ENCODE measurements at places on chromosomes 2 and 18.
A peak's percentile ranks its signal among the peaks of the same experiment; 100 is the strongest.

DNA sequence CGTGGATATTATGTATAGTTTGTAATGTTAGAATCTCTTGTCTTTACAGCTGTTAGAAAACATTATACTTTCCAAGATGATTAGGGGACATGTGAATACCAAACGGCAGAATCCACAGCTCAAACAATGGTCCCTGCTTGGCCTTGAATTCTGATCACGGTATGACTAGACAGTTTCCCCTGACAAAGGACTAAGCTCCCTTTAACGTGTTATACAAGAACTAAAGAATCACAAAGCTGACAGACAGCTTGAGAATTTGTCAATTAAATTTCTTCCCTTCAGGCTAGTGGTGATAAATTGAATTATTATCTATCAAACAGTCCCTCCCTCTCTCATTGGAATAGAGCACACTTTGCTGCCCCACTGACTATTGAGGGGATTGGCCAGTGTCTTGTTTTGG is 359.2 kb upstream of the ID2 start:
- DNase-seq = no peak

DNA sequence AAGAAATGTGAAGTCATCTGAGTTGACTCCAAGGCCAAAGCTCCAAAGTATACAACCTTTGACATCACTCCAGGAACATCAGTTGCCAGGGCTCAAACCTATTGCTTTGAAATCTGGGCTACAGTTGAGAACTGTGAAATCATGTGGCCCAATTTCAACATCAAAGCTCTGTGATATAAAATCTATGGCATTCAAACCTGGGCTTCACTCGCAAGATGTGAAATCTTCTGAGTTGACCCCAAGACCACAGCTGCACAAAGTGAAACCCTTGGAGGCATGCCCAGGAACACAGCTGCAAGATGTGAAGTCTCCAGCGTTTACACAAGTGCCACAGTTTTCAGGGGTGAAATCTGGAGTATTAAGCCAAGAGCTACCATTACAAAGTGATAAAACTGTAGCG is 9.4 kb upstream of the ZNF512 start:
- no peak for DNase-seq

GRCh38 chr2:111196435-111196834 is 75.7 kb downstream of the BCL2L11 start:
- no peak for DNase-seq

DNA sequence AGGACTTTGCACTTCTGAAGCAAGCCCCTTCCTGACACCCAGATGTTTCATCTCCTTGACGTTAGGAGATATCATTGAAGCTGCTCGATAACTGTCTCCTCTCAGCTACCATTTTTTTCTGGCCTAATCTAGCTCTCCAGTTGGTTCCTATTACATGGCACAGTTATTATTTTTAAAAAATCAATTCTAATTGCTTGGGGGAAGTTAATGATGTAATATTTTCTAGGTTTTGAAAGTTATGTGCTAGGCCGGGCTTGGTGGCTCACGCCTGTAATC is 22.5 kb upstream of the RAB31 start:
- DNase-seq = no peak

GRCh38 chr2:128668946-128669345 is 350.3 kb upstream of the HS6ST1 start:
- DNase-seq = no peak

DNA sequence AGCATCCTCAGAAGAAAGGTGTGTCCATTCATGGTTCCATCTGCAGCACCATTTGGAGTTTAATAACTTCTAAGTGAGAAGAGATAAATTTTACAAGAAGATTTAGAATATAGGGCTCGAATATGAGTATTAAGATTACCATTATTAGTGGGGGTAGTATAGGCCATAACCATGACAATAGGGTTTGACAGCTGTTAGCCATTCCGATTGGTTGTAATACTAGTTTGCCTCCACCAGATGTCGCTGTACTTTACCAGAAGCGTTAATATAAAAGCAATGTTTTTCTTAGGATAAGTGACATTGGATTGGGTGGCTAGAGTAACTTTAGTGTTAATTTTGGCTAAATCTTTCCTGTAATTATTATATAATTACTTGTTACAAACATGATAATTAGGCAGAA is 107.5 kb upstream of the SRD5A2 start:
- DNase-seq = no peak

DNA sequence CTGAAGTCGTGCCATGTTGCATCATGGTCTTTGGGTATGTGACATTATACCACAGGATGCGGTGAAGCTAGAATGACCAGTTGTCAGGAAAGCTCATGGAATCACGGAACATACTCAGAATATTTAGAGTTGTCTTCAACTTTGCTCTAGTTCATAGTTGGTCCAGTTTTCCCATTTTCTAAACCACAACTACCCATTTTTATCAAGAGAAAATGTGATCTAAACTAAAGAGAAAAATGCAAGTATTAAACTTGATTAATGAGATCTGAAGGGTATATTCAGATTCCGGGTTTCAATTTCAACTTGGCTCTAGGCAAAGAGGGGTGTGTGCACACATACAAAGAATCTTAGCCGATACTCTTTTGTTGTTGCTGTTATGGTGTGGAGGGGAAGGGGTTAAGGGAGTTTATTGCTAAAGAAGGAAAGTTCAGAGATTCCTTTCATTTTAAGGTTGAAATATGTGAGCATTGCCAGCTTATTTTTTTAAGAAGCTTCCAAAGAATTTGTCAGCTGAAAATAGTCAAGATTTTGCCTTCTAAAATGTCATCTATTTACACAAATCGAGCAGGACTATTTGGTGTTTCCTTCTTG is 516.6 kb upstream of the ZEB2 start:
- DNase-seq = no peak

DNA sequence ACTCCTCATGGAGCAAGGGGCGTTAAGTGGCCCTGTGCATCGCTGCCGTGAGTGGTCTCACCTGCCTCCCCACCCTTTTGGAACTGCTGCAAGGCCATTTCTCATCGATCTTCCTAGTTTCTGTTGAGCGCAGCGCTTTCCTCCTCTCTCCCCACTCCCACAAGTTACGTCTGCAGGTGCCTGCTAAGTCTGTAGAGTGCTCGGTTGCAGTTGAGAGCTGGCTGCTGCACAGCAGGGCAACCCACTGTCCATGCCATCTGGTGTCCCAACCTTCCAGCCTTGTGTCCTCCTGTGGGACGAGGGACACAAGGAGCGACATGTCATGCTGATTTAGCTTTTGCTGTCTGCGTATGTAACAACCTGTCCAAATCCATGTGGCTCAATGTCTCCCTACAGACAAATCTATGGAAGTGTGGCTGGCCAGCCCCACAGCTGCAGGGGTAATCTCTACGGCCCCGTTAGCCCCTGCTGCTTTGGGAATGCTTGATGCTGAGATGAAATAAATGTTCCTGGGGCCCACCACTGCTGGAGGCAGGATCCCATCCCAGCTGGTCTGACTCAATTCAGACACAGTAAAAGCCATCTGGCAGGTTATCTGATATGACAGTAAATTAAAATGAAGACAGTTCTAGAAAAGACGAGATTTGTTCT is 68.1 kb upstream of the TCF7L1 start:
- DNase-seq = no peak

DNA sequence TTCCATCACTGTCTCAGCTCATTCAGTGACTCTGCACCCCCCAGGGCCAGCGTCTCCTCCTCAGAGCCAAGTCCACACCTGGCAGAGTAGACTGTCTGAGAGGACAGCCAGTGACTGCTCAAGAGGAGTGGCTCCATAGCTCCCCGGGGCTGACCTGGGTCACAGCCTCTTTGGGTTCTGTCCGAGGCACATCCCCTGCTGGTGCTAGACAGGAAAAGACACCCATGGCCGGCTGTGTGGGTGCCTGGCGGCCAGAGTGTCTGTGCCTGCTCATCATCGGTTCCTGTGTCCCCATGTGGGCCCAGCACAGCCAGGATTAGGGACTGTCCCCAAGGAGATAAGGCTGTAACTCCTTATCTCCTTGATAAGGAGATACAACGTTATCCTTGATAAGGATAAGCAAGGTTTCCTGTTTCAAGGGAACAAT is 3.5 kb upstream of the CROCC2 start:
- no peak for DNase-seq

DNA sequence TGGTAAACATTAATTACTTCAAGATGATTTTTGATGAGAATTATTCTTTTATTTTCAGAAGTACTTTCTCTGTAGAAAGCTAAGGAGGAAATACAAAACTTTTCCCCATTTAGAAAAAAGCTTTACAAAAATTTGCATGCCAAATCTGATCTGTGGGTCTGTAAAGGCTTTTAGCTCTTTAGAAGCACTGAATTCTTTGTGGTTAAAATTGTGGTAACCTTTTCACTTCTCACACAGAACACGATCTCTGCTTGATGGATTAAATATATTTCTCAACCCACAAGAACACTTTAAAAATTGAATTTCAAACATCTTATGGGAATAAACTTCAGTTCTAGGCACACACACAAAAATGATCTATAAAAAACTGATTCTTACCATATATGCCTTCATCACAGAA is 63.7 kb downstream of the VIL1 start:
- no peak for DNase-seq

GRCh38 chr2:70632966-70633365 is 79.3 kb upstream of the TGFA start:
- DNase-seq = no peak

DNA sequence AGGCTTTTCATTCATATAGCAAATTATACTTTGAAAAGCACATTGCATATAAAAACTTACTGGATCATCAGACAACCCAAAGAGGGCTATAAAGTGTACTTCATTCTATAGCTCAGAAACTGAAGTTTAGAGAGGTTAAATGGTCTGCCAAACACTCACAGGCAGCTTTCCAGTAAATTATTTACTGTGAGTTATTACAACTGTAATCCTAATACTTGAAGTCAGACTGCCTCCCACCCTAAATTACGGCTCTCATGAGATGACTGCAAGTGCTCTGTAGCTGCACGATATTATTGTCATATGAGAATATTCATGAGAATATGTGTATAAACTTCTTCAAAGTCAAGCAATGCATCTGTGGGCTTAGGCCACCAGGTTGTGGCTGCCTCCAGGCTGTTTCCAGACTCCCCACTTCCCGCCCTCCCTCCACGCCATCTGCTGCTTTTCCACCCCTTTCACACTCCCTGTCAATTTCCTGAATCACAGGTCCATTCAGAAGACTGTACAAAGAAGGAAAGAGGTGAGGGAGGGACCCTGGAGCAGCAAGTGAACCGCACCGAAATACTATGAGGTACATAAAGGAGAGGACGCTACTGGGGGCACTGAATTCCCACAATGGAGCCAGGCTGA is 111.1 kb upstream of the SPOPL start:
- no peak for DNase-seq

DNA sequence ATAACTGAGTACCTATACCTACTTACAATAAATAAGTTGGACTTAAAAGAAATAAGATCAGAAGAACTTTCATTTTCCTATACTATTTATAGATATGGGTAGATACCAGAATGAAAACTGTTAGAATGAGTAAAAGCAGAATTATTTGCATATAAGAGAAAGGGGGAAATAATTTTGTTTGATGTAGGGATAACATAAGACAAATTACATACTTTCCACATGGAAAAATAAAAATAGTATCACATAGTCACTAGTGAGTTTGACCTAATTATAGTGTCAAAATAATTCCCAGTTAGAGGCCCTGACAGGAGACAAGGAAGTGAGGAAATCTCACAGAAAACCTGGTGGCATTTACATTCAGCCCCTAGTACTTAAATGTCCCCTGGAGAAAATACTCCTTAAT is 28.6 kb downstream of the KCMF1 start:
- no peak for DNase-seq

DNA sequence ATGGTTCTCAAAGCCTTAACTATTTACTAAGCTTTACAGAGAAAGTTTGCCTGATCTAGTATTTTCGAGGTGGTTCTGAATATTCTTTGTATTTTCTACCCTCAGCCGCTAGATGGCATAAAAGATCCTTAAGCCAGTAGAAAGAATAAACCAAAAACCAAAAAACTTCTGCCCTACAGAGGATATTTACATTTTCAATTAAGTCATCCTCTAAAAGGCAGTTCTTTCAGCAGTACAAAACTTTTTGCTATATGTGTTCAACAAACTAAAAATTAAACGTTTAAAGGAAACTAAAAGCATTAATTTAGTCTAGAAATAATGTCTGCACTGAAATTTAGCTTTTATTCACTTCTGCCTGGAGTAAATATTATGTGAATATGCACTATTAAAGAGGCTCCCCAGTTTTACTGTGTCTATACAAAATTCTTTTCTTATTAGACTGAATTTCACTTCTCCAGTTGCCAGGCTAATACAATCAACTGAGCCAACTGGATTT is 297.5 kb downstream of the PIEZO2 start:
- DNase-seq = peak; percentile 10

GRCh38 chr2:79432731-79433146 is 80.1 kb upstream of the CTNNA2 start:
- no peak for DNase-seq

GRCh38 chr2:16238001-16238761 is 297.8 kb downstream of the MYCN start:
- DNase-seq = no peak

- DNase-seq = no peak
Observed at GRCh38 chr2:223238301-223238700, 186.3 kb downstream of the KCNE4 start.

- no peak for DNase-seq
Observed at GRCh38 chr2:149020432-149020851, 18.1 kb upstream of the LYPD6B start.

- DNase-seq = no peak
Observed at GRCh38 chr2:101111262-101111838, 39.8 kb downstream of the TBC1D8 start.

DNA sequence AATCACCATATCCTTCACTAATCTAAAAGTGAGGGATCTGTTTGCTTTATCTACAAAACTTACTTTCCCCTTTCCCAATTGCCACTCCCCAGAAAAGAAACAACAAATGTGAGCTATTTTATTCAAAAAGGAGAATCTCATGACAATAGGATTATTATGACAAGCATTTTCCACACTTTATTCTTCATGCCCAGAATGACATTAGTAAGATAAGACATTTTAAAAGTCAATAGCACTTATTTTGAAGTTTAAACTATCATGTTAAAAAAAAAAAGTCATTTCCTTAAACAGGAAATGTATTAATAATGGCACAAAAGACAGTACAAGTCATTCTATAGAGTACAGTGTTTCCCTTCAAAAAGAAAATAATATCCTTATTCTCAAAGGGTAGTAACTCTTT is 58.8 kb upstream of the HNRNPA3 start:
- no peak for DNase-seq

- DNase-seq = no peak
Observed at GRCh38 chr2:151947813-151948165, 119.6 kb upstream of the ARL5A start.

DNA sequence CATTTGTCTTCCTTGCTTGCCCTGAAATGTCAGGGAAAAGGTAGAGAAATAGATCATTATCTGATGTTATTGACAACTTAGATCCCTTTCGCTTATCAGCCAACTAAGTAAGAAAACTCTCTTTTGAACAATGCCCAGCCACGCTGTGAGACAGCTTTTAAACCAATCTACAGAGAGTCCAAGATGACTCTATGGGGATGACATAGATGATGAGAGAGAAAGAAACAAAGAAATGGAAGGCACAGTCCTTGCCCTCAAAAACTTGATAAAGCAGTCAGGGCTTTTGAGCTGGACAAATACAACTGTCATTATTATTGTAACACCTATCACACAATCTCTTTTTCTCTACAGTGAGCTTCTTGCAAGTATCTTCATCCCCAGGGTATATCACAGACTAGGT is 222.6 kb downstream of the SETBP1 start:
- no peak for DNase-seq

GRCh38 chr18:31402026-31402373 is 25.4 kb downstream of the DSG4 start:
- no peak for DNase-seq
